ENCODE measurements at places on chromosomes 7 and 10.
A peak's percentile ranks its signal among the peaks of the same experiment; 100 is the strongest.

- peak; percentile 42 for DNase-seq
Observed at GRCh38 chr7:102306916-102307677, 20.4 kb downstream of the SH2B2 start.

GRCh38 chr10:8129438-8129837 is 75.0 kb downstream of the GATA3 start:
- DNase-seq = peak; percentile 63

DNA sequence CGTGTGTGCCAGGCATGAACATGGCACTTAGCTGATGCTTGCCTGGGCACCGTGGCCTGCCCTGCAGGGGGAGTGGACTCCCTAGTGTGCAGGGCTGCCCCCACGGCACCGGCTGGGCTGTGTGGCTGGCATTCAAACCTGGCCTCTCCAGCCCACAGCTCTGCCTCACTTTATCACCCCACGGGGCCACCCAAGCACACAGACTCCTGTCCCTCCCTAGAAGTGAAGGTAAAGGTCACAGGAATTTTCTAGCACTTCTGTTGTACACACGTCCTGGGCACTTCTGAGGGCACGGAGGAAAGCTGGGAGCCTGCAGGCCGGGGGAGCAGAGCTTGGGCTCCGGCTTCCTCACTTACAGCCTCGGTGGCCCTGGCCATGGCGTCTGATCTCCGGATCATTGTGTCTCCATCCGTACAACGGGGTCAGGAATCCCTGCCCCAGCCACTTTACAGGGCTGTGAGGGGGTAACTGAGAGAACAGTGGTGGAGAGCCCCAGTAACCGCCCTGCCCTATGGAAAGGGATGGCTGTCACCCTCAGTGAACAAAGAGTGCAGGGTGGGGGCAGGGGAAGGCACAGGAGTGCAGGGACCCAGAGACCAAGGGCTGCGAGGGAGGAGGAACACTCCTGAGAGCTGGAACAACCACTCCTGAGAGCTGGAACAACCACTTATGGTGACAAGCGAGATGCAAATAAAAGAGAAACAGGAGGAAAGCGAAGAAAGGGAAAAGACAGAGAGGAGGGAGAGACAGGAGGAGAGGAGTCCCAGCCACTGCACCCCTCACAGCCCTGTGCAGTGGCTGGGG is 3.9 kb upstream of the PYROXD2 start:
- no peak for DNase-seq

DNA sequence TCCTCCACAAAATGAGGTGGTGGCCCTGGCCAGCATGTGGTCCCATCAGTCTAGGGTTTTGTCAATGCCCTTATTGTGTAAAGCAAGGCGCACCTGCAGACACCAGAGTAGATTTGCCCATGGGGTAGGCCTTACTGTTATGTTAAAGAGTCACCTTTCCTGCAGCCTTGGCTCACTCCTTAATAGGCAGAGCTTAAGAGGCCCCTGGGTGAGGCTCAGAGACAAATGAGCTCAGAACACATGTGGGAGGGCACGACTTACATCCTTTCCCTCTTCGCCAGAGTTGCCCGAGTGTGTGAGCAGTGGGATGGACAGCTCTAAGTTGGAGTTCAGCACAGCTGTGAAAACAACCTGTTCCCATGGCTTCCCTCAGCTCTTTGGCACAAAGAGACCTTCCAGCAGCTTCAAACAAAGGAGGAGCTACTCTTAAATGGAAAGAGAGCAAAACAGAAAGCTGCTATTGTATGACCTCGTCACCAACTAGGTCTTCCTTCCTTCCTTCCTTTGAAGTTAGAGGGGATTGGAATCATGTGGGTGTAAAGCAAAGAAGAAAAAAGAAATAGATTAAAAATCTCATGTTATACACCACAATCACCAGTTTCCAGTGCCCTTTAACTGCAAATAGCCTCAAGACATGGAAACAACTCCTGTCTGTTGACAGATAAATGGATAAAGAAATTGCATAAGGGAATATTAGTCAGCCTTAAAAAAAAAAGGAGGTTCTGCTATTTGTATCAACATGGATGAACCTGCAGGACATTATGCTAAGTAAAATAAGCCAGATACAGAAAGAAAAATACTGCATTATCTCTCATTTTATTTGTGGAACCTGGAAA is 11.9 kb upstream of the XPNPEP1 start:
- peak; percentile 50 for DNase-seq

GRCh38 chr7:85669225-85669624 is 482.4 kb upstream of the SEMA3D start:
- no peak for DNase-seq

DNA sequence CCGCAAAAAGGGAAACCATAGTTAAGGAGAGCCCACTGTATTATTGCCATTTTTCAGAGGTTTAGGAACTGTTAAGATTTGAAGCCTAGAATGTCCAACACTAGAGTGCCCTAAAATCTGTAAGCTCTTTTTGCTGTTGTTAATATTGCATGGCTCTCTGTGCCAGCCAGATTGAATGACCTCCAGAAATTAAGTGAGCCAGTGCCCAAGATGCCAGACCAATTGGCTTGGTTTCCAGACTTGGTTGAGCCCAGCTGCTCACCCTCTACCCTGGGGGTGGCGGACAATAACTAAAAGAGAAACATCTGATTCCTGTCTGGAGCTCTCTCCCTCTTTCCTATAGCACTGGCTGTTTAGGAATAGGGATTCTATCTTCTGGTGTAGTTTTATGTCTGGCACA is 340.1 kb downstream of the PHF14 start:
- DNase-seq = no peak

- no peak for DNase-seq
Observed at GRCh38 chr10:2494399-2494798, 572.9 kb upstream of the PFKP start.

DNA sequence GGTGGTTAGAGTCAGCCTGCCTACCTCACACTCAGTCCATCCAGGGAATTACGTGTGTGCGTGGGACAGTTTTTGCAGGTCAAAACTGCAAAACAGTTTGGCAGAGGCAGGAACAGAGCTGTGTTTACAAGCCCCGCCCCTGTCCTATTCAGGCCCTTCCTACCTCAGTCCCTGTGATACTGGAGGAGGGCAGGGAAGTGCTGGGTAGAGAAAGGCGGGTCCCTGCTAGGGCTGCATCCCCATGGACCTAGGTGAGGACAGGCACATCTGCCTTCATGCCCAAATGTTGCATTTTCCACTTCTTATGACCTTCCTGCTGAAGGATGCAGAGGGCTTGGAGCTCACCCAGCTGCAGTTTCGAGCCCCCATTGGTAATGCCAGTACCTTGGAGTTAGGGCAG is 25.1 kb downstream of the SBDS start:
- DNase-seq = no peak

DNA sequence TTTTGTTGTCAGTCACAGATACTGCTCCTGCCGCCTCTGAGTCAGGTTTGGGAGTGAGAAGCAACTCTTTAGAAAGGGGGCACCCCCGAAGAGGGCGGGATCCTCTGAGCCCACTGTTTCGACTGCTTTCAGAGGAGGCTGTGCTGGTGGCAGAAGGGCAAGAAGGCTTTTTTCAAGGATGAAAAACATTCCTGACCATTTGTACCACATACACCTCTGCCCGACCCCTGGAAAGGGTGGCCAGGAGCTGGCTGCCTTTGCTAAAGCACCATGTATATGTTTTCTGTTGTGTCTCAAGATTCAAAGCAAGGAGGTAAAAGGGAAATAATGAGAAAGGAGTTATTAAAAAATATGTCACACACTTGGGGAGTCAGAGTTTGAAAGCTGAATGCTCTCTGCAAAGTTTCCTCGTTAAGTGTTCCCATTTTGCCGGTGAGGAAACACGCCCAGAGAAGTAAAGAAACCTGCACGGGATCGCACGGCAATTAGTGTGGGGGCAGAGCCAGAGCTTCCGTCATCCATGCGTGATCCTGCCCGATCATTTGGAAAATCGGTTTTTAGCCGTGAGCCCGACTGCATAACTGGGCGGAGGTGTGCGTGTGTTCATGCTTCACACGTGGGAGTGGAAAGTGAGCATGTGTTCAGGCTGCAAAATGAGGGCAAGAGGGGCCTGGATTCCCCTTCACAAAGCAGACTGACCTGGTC is 163.2 kb downstream of the ADAM12 start:
- DNase-seq = no peak

- DNase-seq = no peak
Observed at GRCh38 chr7:28112012-28112411, 68.6 kb downstream of the JAZF1 start.

DNA sequence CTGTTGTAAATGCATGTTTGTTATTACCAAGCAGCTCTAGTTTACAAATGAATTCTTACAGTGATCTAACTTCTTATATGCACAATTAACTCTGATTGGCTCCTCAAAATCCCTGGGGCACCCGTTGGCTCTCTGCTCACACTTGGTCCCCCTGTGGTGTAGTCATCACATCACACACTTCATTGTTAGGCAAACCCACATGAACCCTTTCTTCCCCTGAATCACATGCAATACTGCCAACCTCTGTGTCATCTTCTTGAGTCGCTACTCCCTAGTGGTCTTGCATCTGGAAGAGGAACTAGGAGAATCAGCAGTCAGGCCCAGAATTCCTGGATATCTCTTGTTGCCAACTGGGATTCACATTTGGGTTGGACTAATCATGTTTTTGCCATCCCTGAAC is 73.1 kb downstream of the CD36 start:
- peak; percentile 33 for DNase-seq

- no peak for DNase-seq
Observed at GRCh38 chr10:133142523-133143199, 17.4 kb upstream of the KNDC1 start.

- DNase-seq = no peak
Observed at GRCh38 chr7:24709585-24710360, 47.5 kb downstream of the GSDME start.

DNA sequence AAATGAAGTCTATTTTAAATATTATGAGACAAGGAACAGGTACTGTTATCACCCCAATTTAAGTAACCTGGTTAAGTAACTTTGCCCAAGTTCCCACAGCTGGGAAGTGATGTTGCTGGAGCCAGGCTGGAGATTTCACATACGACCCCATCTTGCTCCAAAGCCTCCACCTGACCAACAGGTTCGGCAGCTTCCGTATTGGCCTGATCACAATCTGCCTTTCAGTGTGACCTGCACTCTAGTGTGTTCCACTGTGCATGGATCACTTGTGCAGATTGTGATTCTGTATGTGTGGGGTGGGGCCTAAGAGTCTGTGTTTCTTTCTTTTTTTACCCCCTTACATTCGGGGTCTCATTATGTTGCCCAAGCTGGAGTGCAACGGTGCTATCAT is 66.1 kb downstream of the PRTFDC1 start:
- no peak for DNase-seq

DNA sequence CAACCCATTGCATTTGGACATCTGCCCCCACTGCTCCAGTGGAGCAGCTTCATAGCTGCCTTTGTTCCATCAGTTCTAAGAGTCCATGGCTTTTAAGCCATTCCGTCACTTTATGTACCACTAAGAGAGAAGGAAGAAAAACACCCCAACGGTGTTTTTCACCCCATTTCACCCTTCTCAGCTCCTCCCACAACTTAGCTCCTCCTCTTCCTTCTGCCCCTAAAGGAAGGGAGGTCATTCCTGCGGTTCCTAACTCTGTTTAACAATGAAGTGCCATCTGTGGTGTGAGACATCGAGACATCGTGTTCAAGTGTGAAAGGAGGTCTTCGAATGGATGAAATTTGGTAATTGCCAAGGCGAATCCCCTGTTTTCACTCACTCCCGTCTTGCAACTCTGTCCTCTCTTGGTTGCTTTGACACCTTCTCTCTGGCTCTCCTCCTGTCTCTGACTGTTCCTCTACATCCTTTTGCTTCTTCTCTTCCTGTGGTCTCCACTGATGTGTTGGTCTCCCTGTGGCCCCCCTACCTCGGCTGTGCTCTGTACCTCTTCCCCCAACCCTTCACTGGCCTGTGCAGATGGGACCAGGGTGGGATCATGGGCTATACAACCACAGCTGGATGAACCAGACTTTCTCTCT is 23.0 kb downstream of the SMKR1 start:
- DNase-seq = no peak

- DNase-seq = peak; percentile 77
Observed at GRCh38 chr10:111598433-111599059, 521.7 kb downstream of the ADRA2A start.

GRCh38 chr7:74267756-74268565 is 13.8 kb upstream of the RFC2 start:
- peak; percentile 51 for DNase-seq

DNA sequence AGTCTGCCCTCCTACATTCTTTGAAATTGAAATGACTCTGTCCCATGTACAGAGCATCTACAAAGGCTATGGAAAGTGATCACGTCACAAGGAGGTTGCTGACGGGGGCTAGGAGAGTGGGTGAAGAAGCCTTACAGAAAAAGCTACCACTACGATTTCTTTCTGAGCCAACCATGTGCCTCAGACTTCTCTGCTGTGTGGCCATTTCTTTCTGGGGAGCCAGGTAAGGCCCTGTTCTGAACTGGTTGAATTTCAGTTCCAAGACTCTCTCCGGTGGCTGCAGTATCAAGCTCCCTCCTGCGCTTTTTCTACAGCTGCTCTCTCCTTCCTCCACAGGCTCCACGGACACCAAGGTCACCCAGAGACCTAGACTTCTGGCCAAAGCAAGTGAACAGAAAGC is 112.5 kb upstream of the PRSS1 start:
- no peak for DNase-seq

DNA sequence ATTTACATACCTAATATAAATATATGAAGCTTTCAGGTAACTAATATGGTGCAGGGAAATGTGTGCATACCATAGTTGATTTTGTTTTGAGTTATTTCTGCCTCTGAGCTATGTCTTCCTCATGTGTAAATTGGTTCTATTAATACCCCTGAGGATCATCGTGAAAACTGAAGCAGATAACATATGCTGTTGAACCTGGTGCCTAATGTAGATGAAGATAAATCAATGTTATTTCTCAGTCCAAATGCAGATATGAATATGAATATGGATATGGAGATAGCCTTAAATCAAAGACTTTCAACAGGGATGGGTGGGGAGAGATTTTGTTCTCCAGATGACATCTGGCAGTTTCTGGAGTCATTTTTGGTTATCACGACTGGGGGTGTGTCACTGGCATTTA is 122.3 kb upstream of the ANKRD30A start:
- no peak for DNase-seq

GRCh38 chr10:105837951-105838350 is 1196.9 kb downstream of the SORCS3 start:
- DNase-seq = peak; percentile 1

DNA sequence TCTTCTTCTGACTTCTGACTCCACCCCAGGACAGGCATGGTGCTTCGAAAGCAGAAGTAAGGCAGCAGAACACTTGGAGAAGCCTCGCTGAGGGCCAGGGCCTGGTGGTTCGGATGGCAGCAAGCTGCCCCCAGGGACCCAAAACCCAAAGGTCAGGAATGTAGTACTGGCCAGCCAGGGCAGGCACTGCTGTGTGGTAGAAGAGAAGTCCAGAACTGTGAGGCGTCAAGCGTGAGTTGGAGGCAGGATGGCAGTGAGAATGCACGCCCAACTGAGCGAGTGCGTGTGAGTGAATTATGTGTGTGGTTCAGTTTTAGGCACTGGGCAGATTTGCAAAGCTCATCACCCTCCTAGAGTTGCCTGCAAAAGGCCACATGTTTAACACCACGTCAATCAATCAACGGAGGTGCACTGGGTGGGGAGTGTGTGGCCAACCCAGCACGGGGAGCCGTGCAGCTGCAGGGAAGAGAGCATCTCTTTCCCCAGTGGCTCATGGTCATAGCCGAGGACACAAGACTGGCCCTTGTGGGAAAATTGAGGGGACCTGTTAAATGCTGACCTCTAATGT is 144.3 kb downstream of the KCNMA1 start:
- no peak for DNase-seq
